ENCODE measurements at places on chromosomes 13 and 19. TPM values are rescaled to one million over a fixed set of nuclear protein-coding genes. Genes with fewer than 3 reads are reported as not detected.

SYT3 gene
- total RNA-seq, result 1.8 TPM

ZNF607 gene
- total RNA-seq, result 12.1 TPM

IQCN gene
- 10.2 TPM for total RNA-seq

THAP8 gene
- total RNA-seq, result 5.4 TPM

GNA15 gene
- total RNA-seq, result 0.26 TPM

ZNF296 gene
- 3.0 TPM for total RNA-seq

PLK5 gene
- not detected for total RNA-seq

ZNF816 gene
- total RNA-seq, result 6.4 TPM

ZNF99 gene
- not detected for total RNA-seq

WASF3 gene
- 4.6 TPM for total RNA-seq

PIP5K1C gene
- 35.5 TPM for total RNA-seq

TMPRSS9 gene
- not detected for total RNA-seq
